ENCODE measurements at places on chromosomes 5 and 9.

DNA sequence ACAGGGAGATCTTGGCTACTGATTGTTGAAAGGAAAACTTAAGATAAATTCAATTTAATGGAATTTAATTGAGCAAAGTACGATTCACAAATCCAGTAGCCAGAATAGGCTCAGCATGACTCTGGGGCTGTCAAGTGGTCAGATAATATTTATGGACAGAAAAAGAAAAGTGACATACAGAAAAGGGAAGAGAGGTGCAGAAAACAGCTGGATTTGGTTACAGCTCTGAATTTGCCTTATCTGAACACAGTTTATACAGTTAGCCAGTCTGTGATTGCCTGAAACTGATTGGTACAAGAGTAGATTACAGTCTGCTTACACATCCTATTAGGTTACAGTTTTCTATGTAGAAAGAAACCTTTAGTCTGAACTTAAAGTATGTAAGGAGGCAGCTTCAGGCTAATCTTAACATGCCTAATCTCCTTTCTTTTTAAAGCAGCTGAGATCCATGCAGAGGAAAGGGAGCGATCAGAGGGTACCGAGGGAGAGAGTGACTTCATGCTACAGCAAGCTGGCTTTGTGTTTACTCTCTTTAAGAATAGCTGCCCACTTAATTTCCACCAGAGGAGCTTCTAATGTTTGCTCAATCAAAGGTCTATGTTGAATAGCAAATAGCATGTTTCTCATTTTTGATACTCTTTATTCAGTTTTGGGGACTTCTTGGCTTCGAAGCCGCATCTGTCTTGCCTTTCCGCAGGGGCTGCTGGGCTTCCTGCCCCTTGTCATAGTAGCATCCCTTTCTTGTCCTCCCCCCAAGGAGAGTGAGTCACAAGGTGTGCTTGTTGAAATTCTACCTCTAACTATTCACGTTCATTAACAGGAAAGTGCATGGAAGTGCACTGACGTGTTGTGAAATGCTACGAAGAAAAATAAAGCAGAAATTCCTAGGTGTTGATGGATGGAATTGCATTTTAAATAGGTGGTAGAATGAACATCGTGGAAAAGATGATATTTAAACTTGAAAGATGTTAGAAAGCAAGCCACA is 761.2 kb downstream of the TAF11L14 start:
- no peak for DNase-seq

DNA sequence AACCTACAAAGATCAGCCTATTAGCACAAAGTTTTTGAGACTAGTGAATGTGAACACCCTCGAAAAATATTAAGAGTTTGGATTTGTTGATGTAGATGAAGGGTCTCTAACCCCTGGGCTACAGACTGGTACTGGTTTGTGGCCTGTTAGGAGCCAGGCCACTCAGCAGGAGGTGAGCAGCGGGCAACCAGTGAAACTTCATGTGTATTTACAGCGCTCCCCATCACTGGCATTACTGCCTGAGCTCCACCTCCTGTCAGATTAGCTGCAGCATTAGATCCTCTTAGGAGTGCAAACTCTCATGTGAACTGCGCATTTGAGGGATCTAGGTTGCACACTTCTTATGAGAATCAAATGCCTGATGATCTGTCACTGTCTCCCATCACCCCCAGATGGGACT is 11.2 kb upstream of the PAM start:
- no peak for DNase-seq

GRCh38 chr5:59765446-59765845 is 128.1 kb downstream of the PDE4D start:
- no peak for DNase-seq

DNA sequence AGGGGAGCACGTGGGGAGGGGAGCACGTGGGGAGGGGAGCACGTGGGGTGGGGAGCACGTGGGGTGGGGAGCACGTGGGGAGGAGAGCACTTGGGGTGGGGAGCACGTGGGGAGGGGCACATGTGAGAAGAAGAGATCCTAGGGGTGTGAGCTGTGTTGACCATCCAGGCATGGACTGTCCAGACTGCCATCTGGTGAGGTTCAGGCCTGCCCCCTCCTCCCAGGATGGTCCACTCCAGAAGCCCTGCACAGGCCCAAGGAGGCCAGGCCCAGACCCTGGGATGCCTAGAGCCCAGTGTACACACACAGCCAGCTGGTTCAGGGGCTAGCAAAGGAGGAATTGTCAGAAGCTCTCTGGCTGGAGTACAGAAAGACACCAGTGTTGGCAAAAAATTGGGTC is 2.3 kb downstream of the SNAPC4 start:
- DNase-seq = no peak

DNA sequence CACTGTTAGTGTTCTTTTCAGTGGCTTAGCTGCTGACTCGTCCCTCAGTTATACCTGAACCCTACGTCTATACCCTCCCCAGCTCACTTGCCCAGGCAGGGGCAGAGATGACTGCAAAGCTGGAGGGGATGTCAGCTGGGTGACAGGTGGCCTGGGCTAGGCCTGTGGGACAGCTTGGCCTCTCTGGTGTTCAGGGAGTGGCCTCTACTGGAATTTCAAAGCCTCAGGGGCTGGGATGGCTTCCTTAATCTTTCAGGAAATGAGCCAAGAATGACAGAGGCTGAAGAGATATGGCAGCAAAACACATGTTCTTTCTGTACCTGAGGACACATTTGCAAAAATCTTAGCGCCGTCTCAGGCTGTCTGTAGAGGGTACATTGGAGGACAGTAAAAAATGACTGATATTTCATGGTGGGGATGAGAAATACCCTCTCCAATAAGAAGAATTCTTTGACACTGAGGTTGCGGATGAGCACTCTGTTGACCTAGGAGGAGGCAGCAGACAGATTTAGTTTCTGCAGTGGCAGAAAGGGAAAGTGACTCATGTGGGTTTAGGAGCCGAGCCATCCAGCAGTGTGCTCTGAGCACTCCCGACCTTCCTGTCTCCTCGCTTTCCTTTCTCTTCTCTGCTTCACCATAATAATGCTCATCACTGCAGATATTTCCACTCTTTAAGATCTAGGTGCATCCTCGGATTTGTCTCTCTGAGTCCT is 54.4 kb downstream of the ENTREP1 start:
- DNase-seq = no peak

GRCh38 chr9:129208207-129209032 is 30.4 kb upstream of the IER5L start:
- no peak for DNase-seq

DNA sequence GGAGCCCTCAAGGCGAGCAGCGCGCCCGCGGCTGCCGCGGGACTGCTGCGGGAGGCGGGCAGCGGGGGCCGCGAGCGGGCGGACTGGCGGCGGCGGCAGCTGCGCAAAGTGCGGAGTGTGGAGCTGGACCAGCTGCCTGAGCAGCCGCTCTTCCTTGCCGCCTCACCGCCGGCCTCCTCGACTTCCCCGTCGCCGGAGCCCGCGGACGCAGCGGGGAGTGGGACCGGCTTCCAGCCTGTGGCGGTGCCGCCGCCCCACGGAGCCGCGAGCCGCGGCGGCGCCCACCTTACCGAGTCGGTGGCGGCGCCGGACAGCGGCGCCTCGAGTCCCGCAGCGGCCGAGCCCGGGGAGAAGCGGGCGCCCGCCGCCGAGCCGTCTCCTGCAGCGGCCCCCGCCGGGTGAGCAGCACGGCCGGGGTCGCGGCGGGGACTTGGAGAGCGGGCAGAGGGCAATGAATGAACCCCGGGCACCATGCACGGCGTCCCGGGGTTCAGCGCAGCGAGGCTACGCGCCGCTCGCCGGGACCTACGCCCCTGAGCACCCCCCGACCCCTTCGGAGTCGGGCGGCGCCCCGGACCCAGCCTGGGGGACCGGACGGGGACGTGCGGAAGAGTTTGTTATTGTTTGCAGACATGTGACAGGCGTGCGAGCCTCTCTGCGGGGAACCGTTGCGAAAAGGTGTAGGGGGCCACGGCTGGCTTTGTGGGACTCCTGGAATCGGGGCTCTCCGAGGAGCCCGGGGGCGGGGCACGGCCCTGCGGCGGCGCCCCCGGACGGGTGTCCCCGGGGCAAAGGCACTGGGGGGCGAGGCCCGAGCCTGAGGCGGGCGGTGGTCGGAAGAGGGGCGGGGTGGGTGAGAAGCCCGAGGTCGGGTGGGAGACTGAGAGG is 553 bp downstream of the MAP3K1 start:
- no peak for DNase-seq

Measured in dorsolateral prefrontal cortex (tissue), 122 donors.